Tongue (tissue), 3 donors: ENCODE measurements at places on chromosomes 7 and 10. TPM values are rescaled to one million over a fixed set of nuclear protein-coding genes. Genes with fewer than 3 reads are reported as not detected.

Gene TMEM236
- 0.10 TPM for total RNA-seq

Gene IGFBP1
- not detected for total RNA-seq

Gene SPDYE6
- total RNA-seq: not detected

Gene EEPD1
- 16.5 TPM for total RNA-seq

Gene MAGI2
- 8.0 TPM for total RNA-seq

DNA sequence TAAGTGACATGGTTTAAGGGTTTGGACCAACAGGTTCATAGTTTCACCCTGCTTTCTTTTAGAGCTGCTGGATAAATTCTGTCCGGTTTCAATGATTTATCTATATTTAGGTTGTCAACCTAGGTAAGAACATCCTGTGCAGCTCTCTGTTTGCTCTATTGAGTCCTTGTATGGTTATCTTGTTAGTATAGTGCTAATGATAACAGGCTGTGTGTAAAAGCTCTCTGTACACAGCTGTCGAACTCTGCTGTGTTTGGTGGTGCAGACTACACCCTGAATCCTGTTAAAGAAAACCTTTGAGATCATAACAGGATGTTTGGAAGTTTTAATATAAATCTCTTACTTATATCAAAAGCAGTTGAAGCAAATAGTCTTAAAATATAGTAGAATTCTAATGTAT is 219.2 kb downstream of the SDK1 start:
- no peak for DNase-seq

DNA sequence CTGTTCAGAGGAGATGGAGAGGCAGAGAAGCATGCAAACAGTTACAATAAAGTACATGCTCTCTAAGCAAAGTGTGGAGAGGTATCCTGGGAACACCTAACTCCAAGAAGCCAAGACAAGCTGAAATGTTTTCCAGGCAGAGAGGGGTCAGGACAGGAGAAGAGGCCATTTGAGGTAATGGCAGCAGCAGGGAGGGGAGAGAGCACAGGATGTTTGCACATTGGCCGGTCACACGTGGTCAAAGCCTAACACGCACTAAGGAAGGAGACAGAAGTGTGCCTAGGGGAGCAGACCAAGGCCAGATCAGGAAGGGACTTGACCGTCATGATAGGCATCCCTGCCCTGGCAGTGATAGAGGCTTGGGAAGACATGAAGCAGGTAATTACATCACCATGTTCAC is 101.5 kb downstream of the CTTNBP2 start:
- no peak for DNase-seq

- peak; percentile 11 for DNase-seq
Observed at GRCh38 chr7:79610313-79610712, 156.8 kb upstream of the MAGI2 start.

DNA sequence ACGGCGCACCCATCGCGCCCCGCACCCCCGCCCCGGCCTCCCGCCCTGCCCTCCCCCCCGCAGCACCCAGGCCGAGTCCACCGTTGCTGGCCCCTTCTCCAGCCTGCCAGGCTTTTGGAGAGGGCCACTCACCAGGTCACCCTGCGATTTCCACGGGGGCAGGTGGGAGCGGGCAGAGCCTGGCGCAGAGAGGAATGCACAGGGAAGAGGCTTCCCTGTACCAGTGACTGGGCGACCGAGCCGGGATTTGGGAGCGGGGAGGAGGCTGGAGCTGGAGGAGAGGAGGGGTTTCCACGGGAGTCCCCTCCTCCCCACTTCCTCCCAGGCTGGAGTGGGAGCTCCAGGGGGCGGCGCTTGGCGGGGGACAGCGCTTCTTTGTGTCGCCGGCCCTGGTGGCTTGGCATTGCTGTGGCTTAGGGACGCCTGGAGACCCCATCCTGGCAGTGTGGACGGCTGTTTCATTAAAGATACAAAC is 19.3 kb downstream of the TCAF1 start:
- DNase-seq: peak; percentile 96

- DNase-seq: no peak
Observed at GRCh38 chr7:158248816-158249215, 338.8 kb downstream of the PTPRN2 start.

DNA sequence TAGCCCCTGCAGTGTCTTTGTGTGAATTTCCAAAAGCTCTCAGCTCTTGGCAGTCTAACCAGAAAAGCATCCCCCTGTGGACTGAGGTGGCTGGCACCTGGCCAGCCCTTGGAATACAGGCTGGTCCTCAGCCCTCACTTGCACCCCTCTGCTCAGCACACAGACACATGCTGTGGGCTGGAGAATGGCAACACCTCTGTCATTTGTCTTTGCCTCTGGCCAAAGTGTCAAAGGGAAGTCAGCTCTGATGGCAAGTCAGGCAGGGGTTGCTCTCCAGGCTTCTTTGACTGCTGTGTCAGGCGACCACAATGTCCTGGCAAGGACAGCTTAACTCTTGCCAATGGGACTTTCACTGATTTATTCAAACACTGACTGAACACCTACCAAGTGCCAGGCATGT is 724.8 kb downstream of the INHBA start:
- DNase-seq: no peak

DNA sequence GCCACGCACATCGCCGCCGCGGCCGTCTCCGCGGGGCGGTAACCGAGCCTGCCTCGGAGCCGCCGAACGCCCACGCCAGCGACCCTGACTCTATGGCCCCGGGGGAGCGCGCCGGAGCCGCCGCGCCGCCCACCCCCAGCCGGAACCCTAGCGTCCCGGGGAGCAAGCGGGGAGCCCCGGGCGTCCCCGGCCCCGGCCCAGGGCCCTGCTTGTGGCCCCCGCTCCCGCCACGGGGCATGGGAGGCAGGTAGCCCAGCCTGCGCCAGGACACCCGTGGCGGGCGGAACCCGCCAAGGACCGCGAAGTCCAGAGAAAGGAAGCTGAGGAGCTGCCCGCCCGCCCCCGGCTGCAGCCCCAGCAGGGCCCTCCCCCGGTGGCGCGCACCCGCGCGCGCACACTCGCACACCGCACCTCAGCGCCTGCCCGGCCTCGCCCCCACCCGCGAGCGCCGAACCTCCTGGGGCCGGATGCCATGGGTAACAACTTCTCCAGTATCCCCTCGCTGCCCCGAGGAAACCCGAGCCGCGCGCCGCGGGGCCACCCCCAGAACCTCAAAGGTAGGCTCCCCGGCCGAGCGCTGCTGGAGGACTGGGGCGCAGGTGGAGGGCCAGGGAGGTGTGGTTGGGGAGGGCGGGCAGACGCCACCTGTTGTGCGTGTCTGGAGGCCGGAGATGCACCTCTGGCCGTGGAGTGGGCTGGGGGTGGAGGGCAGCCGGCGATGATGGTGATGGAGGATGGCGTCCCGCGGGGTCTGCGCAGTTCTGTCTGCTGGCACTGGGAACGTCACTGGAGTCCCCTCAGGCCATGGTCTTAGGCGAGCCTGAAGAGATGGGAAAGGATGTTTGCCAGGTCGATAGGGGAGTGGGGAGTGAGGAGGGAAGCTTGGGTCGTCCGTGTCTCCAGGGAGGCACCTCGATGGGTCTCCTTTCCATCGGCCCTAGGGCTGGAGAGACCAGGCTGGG is 692 bp downstream of the NEURL1 start:
- DNase-seq: no peak

DNA sequence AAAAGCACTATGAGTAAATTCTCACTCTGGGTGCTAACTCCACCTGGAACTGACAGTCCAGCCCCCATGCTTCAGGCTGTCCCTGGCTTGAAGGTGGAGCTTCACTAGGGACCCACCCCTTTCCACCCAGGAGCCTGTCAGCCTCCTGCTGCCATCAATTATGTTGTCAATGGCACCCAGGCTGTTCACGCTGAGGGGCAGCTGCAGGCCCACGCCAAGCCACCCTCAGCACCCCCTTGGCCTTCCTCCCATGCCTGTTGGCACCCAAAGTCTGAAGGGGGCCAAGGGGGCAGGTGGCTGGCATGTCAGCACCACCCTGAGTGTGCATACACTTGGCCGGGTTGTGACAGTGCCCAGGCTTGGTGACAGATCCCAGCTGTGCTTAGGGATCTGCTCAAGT is 149.3 kb downstream of the NXPH1 start:
- peak; percentile 84 for DNase-seq

GRCh38 chr7:93678185-93678584 is 103.7 kb upstream of the CALCR start:
- no peak for DNase-seq
